Sciatic nerve (tissue), 2 donors: ENCODE measurements at places on chromosomes 7 and 10.

DNA sequence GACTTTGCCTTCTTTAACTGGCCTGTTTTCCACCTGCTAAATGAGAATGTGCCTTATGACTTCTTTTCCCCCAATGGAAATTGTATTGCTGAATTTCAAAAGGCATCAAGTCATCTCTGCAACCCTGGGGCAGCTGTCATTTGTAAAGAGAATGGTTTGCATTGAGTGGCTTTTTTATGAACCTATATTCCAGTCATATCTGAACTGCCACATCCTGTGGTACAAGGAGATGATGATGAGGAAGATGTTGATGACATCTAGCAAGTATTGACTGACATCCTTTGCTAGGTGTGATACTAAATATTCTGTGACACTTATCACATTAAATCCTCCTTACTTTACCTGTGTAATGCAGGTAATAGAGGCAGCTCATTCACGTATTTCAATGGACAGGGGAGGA is 88.3 kb upstream of the KIAA1217 start:
- no peak for DNase-seq

DNA sequence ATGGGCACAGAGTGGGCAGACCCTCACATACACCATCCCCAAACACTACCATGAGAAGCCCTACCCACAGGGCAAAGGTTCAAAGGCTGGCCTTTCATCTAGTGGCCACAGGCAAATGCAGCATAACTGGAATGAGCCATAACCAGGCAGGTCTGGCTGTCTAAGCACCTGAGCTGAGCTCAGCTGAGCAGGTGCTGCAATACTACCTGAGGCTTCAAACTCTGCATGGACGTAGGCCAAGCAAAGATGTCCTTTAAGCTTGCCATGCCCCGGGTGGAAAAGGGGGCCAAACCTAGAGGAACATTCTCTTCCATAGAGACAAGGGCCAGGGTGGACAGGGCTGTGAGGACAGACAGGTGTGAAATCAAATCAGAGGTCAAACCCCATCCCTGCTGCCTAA is 65.3 kb upstream of the CAMK2B start:
- no peak for DNase-seq

GRCh38 chr10:116817780-116818343 is 31.4 kb upstream of the ENO4 start:
- no peak for DNase-seq

GRCh38 chr10:129534826-129535225 is 67.8 kb downstream of the MGMT start:
- DNase-seq: no peak

DNA sequence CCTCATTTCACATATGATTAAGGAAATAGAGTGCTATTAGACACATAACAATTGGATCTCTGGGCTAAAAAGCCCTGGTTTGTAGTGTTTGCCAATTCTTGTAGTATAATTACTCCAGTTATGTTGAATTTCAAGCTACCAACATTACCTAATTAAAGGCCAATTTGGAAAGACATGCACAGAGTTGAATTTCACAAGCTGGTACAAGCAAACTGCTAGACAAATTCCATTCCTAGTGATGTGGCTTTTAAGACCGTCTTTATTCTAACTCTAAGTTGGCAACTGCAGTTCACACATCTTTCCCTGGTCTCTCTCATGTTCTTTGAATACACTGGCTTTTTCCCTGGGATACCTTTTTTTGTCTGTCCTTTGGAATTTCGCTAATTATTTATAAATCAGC is 384.1 kb upstream of the CNTNAP2 start:
- no peak for DNase-seq

- DNase-seq: peak; percentile 67
These were observed 501.0 kb upstream of the GALNT17 start for GRCh38 chr7:70630818-70631457.

DNA sequence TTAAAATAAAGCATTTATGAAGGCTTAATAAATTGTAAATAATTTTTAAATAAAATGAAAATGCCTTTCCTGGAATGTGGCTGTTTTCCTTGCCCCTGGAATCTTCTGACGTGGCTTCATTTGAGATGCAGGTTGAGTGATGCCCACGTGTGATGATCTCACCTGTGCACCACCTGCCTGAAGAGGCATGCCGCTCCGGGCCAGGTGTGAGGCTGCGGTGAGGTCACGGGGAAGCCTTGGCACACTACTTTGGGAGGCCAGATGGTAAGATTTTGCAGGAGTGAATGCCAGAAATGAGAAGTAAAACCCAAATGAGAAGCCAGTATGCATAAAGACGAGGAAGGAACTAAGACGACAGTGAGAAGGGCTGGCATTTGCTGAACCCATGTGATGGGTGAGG is 36.2 kb downstream of the GOT1 start:
- DNase-seq: no peak

DNA sequence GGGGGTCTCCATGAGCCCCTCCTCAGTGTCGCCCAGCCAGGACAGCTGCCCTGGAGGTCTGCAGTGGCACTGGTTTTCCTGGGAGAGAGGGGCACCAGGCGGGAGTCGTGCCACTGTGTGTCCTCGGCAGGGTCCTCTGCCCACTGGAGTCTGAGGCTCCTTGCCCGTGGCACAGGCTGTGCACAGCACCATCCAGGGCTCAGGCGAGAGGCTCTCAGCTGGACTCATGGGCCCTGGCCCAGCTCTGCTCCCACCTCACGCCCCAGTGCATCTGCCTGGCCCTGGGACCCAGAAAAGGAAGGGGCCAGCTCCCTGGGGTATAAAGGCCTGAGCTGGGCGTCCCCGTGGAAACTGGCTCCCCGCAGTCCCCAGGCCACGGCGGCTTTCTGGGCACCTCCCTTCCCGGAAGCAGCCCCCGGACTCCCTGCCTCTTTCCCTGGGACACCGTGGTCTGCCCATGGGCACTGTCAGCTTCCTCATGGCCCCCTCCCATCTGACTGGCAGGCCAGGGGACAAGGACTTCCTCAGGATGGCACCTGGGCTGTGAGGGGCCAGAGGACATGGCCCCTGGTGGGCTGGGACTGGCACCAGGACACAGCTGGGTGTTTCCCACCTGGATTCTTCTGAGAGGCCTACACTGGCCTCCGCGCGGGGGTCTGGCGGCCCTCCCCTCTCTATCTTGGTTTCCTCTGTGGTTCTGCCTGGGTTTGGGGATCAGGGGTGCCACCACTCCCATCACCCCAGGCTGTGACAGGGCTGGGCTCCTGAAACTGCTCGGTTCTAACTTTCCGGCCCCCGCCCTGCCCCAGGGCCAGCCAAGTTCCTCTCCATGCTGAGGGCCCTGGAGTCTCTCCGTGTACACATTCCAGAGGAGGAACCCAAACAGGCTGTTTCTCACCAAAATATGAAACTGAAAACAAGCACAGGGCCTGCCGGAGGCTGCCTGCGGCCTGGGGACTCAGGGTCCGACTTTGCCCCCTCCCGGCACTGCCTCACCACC is 5.5 kb downstream of the FOXL3 start:
- peak; percentile 55 for DNase-seq

DNA sequence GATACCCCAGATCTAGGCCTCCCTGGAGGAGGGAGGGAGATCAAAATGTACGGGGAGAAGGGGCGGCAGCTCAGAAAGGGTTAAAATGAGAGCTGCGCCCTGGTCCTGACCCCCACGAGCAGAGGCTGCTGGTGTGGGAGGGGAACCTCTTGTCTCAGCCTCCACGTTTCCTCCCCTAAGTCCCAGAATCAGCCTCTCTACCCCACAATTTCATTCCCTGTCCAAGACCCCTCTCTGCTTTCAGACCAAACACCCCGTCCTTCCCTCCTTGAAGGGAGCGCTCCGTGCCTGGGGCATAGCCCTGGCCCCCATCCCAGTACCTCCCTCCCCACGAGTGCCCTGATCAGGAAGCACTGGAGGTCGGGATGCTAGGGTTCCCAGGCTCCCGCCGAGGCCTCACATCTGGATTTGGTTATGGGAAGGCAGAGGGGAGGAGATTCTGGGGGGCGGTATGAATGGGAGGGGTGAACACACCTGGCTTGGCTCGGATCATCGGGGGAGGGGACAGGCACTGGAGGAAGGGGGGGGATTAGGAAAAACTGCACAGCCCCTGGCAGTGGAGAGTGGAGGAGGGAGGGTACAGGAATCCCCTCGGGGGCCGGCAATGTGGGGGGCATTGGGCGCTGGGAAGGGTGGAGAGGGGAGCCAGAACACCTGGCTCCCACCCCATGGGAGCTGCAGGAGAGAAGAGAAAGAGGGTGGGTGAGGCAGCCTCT is 2.7 kb downstream of the EPHB4 start:
- DNase-seq: no peak

GRCh38 chr7:28539289-28539981 is 127.1 kb downstream of the CREB5 start:
- no peak for DNase-seq

- no peak for DNase-seq
These were observed 52.2 kb upstream of the INHBA start for GRCh38 chr7:41755096-41755495.

DNA sequence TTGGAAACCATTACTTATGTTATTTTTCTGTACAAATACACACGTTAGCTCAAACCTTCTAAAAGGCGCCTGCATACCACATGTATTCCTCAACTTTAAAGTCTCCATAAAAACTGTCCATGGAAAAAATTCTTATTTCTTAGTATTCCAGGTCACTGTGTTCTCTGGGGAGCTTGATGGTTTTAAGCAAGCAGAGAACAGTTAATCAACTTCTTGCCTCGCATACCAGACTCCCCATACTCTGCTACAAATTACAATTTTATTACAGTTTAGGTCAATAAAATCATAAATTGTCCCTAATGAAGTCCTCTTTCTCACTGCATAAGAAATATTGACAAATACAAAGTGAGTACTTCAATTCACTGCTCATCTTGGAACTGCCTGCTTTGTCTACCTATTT is 77.0 kb upstream of the GPR22 start:
- DNase-seq: no peak

GRCh38 chr7:127477295-127478023 is 85.0 kb upstream of the ZNF800 start:
- DNase-seq: no peak

DNA sequence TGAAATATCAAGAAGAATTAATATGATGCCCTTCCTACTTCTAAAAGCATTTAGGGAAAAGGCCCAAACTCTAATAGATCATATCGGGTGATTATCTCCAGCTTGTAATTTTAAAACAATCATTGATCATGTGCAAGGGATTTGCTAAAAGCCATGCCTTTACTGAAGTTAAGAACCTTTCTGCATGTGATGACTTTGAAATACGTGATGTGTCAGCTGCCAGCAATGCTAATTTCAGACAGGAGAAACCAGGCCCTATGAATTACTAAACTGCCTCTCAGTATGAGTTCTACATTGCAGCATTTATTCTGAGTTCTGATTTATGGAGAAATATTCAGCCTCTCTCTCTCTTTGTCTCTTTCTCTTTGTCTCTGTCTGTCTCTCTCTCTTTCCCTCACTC is 203.6 kb upstream of the AKR1E2 start:
- DNase-seq: no peak

- peak; percentile 79 for DNase-seq
These were observed 58.9 kb downstream of the FAM53B start for GRCh38 chr10:124685261-124685660.

DNA sequence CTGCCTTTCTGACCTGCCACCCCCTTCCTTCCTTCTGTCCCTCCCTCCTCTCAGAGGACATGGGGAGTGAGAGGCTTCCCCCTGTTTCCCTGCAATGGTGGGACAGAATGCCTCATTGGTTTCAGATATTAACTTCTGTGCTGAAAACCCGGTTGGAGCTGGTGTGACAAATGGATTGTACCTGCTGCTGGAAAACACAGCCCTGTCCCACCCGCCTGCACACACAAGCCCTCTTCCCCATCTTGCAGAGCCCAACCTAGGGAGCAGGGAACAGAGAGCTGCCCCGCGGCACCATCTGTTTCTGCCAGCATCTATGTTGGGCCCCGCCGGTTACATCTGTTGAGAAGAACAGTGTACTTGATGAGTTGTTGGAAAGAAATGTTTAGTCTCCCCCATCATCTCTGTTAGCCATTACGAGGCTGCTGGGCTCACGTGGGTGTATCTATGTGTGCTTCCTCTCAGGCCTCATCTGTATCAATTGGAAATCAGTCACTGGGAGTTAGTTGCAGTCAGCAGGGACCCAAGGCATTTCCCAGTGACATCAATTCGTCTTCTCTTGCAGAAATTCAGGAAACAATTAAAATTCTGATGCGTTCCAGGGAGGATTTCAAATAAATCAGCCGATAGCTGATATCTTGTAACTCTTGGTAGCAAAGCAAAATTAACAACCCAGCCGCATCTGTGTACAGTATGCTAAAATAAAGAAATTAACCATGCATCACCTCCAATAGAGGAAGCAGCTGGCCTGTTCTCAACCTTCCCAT is 725.6 kb upstream of the GALNT17 start:
- DNase-seq: no peak

GRCh38 chr7:120825152-120825551 is 32.8 kb downstream of the TSPAN12 start:
- no peak for DNase-seq

DNA sequence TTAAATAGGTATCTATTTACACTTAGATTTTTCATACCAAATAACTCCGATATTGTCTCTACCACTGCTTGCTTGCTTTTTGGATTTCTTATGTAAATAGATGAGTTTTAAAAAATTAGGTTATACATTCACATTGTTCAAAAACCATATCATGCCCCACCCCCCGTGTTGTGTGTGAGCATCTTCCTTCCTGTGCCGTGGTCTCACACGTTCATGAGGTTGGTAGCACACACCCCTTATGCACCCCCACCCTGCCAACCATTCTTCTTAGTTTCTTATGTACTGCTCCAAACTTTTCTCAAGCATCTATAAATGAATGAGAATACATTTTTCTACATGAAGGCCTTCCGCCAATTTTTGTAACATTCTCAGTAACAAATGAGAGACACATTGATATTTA is 115.6 kb downstream of the FANK1 start:
- no peak for DNase-seq

DNA sequence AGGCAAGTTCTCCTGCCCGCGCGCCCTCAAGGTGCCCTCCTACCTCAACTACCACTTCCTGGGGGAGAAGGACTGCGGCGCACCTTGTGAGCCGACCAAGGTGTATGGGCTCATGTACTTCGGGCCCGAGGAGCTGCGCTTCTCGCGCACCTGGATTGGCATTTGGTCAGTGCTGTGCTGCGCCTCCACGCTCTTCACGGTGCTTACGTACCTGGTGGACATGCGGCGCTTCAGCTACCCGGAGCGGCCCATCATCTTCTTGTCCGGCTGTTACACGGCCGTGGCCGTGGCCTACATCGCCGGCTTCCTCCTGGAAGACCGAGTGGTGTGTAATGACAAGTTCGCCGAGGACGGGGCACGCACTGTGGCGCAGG is 1.4 kb downstream of the FZD1 start:
- peak; percentile 62 for DNase-seq

DNA sequence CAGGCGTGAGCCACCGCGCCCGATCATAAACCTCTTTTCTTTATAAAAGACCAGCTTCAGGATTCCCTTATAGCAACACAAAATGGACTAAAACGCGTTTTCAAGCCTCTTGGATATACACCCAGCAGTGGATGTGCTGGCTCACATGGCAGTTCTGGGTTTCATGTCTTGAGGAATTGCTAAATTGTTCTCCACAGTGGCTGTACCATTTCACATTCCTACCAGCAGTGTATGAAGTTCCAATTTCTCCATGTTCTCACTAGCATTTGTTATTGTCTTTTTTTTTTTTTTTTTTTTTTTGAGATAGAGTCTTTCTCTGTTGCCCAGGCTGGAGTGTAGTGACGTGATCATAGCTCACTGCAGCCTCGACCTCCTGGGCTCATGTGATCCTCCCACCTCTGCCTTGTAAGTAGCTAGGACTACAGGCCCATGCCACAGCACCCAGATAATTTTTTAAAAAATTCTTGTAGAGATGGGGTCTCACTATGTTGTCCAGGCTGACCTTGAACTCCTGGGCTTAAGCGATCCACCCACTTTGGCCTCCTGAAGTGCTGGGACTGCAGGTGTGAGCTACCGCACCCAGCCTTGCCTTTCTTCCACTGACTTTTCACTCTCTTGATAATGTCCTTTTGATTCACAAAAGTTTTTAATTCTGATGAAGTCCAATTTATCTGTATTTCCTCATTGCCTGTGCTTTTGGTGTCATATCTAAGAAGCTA is 17.4 kb downstream of the TECPR1 start:
- no peak for DNase-seq
